Calu3 (cell line): ENCODE measurements at places on chromosomes 16 and 17. TPM values are rescaled to one million over a fixed set of nuclear protein-coding genes. Genes with fewer than 3 reads are reported as not detected.
A peak's percentile ranks its signal among the peaks of the same experiment; 100 is the strongest.

FOXL1 gene
- total RNA-seq: 13.3 and 14.5 TPM in 2 replicates

GRCh38 chr16:57526498-57526897, 9.9 kb downstream of the CCDC102A start:
- DNase-seq: no peak

SULT1A4 gene
- 4.2 and 6.9 TPM in 2 replicates for total RNA-seq

SLC16A6 gene
- 0.12 and 0.19 TPM in 2 replicates for total RNA-seq

DNA sequence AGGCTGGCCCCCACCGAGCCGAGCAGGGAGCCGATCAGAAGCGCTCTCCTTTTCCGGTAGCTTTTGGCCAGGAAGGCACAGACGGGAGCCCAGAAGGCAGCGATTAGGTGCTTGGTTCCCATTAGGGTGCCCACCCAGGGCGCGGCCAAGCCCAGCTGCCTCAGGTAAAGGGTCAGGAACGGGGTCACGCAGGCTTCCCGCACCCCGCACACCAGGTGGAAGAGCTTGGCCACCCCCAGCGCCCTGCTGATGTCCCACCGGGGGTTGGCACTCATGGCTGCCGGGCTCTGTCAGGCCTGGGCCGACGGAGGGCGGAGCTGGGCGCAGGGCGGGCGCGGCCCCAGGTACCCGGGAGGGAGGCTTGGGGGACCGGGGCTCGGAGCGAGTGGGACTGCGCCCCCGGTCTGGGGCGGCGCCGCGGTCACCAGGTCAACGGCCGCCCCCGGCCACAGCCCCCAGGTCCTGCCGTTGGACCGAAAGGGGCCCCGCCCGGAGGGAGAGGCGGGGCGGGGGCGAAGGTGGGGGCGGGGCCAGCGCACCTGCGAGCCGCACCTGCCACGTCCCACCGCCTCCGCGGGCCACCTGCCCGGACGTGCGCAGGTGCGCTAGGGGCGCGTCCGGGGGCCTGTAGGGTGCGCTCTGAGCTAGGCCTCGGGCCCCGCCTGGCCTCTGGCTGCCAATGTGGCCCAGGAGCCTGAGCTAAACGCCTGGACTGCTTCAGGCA, at the start of gene MFSD6L:
MFSD6L (minus strand) TSS at position 520 of the 724 bp plus-strand sequence; CDS start at position 275, 245 bp downstream.
- DNase-seq: peak; percentile 63

- DNase-seq: no peak
Observed at GRCh38 chr17:75773808-75774470, 8.9 kb upstream of the GALK1 start.

DNA sequence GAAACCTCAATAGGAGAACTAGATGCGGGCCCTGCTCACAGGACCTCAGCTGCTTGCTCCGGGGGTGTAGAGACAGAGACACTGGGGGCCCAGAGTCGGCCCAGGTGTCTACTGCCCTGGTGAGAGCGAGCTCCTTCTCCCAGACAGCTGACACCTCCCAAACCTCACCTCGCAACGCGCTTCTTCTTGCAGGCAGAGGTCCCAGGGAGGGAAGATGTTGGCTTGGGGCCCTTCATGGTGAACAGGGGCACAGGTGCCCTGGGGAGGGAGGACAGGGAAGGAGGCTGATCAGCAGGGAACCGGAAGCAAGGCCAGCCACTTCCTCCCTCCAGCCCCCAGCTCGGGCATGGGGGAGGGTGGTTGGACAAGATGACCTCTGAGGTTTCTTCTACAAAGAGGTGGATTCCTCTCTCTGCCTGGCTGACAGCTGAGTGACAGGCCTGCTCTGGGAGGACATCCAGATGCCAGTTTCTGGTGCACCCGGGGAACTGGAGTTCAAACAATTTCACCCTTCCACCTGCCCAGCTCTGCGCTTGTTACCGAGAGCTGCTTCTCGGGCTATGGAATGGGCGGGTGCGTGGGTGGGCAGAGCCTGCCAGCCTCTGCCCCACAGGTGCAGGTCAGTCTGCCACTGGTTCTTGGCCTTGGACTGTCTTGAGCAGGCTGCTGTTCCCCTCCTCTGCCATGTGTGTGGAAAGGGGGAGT, 11.7 kb upstream of the GFAP start:
- no peak for DNase-seq

GRCh38 chr16:12677502-12677901, 126.2 kb downstream of the CPPED1 start:
- no peak for DNase-seq

GRCh38 chr16:79210607-79211006, 389.9 kb downstream of the MAF start:
- no peak for DNase-seq

- DNase-seq: no peak
Observed at GRCh38 chr16:578870-579405, 9.2 kb downstream of the PIGQ start.

RHBDF1 gene
- total RNA-seq: 47.3 and 60.2 TPM in 2 replicates

- no peak for DNase-seq
Observed at GRCh38 chr16:47477679-47478078, 16.5 kb downstream of the PHKB start.

GRCh38 chr17:8294814-8295316, 335 bp downstream of the SLC25A35 start:
- DNase-seq: no peak

KCNH6 gene
- not detected in 2 replicates for total RNA-seq

GRCh38 chr17:40266882-40267281, 20.8 kb upstream of the CDC6 start:
- DNase-seq: no peak

OR3A2 gene
- total RNA-seq: not detected in 2 replicates
